Fibroblast of villous mesenchyme (primary cell): ENCODE measurements at places on chromosomes 2 and 18. TPM values are rescaled to one million over a fixed set of nuclear protein-coding genes. Genes with fewer than 3 reads are reported as not detected.
A peak's percentile ranks its signal among the peaks of the same experiment; 100 is the strongest.

DNA sequence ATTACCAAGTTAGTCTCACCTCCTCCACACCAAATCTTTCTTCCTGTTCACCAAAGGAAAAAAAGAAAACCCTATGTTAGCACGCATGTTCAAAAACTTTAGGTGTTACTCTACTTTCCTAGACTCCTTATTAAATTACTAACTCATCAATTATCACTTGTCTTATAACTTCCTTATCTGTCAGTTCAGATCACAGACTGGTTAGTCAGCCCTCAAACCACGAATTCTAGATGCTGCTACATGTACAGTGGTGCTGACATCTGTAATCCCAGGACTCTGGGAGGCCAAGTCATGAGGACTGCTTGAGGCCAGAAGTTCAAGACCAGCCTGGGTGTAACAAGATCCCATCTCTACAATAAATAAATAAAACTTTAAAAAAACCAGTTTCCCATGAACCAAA is 3.5 kb downstream of the YWHAQ start:
- DNase-seq = no peak

DNA sequence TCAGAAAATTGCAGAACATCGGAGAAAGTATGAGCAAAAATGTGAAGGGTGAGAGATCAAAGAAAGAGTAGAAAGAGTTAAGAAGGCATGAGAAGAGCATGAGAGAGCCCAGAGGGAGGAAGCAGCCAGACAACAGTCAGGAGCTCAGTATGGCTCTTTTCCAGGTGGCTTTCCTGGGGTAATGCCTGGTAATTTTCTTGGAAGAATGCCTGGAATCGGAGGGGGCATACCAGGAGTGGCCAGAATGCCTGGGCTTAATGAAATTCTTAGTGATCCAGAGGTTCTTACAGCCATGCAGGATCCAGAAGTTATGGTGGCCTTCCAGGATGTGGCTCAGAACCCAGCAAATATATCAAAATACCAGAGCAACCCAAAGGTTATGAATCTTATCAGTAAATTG is 271.8 kb upstream of the TFPI start:
- DNase-seq = no peak

DNA sequence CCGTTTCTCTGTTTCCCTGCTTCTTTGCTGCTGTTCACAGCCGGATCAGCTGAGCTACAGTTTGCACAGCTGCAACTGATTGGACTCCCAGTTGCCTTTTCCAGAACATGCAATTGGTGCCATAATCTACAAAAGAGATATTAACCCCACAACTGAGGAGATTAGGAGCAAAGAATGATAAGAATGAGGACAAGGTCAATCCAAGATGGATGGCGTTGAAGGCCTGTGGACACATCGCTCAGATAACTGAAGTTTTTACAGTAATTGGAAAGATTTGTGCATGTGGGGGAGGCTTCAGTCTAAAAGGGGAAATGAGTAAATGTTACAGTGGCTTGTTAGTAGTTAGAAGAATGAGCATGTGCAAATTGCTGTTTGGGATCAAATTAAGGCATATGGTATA is 263.2 kb downstream of the TGIF1 start:
- no peak for DNase-seq

Gene LINC00305
- not detected in 2 replicates for total RNA-seq

DNA sequence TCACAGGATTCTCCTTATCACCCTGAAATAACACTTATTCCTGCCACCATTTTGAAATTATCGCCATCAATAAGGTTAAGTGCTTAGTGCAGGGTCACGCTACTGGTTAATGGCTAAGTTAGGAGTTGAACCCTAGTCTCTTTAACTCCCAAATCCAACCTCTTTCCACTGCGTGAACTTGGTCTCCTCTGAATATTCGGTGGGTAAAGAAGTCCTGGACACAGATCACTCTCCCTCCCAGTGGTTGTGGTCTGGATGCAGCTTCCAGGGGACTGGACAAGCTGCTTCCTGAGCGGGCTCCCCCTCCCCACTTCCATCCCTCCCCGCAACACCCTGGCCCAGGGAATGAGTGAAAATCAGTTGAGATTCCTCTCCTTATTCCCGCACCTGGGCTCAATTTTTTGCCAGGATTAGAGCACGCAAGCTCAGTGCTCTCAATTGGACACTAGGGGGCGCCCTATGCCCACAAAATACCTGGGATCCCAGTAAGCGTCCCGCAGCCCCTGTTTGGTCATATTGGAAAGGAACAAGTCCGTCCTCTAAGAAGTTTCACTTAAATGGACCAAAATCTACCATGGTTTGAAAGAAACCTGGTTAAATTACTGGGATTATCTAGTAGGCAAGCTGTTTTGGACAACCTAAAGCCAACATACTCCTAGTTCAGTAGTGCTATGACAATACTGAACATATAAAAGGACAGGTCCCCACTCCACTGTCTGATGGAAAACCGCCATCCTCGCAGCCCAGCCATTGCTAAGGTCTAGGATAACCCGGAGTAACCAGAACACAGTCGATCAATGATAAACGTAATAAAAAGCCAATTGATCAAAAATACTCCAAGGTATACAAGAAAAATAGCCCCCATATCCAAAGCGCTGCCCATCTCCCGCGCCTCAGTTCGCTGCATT is 40.4 kb downstream of the DHRS9 start:
- DNase-seq = peak; percentile 79

GRCh38 chr2:36246320-36246990 is 109.1 kb upstream of the CRIM1 start:
- no peak for DNase-seq

DNA sequence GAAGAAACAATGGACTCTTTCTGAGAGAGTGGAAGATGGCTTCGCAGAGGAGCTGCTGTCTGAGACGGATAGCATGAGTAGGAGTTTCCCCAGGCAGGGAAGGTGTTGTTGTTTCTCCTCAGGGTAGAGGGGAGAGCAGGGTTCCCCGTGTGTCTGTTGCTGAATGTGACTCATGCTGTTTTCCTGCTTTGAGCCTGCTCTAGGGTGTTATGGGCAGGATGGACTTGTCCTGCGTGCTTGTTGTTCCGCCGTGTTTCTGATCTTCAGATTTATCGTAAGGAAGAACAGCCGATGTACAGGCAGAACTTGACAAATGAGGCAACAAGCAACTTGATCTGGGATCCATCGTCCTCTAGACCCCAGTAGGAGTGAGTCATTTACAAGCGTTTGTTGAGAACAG is 19.7 kb upstream of the MYCN start:
- DNase-seq = no peak

- DNase-seq = peak; percentile 59
Observed at GRCh38 chr2:143110758-143111428, 18.3 kb upstream of the ARHGAP15 start.
